ENCODE measurements at places on chromosomes 5 and 9.

GRCh38 chr5:60668686-60669304 is 31.2 kb downstream of the DEPDC1B start:
- DNase-seq: peak; percentile 25

DNA sequence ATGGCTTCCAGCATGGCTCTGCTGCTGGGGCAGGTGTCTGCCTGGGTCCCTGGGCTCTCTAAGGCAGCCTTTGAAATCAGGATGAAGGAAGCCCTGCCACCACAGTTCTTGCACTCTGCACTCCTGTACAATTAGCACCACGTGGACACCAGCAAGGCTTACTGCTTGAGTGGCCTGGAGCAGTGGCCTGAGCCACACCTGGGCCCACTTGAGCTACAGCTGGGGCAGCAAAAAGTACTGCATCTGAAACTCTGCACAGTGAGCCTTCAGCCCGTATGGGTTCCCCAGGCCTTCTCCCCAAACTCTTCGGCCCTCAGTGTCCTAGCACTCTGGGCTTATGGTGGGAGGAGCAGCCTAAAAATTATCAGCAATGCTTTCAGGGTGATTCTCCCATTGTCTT is 8.0 kb upstream of the INIP start:
- DNase-seq: no peak

DNA sequence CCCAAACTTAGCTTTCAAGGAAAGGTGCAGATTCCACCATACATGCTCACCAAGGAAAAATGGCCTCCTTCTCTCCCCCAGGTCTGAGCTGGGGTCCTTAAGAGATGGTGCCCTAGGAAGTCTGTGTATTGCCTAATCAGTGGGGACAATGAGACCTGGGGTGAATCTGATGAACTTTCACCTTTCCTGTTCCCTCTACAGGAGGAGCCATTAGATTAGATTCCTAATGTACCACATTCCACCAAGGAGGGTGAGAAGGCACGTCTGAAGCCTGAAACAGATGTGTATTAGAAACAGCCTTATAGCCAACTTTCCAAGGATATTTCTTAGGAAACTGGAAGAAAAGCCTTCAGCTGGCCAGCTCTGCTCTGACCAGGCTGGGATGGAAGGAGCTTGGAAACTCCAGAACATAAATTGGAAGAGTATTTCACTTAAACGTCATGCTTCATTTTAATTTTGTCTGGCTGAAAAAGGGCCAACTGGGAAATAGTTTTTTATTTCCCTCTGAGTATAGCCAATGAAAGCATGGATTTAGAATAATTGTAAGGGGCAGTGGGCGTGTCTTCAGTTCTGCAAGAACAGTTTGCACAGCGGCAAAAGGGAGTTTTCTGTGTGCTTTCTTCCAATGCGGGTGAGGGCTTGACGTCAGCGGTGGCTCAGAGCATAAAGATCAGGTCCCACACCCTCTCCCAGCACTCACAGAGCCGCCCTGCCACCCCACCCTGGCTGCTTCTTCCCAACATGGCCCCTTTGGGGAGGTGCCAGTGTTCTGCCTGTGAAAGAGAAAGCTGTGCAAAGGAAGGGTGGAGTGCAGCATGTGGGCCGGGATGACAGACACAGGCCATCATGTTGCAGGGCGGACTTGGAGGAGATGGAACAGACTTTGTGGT is 210.9 kb downstream of the ESM1 start:
- no peak for DNase-seq

GRCh38 chr9:130946766-130947617 is 7.9 kb upstream of the FIBCD1 start:
- DNase-seq: no peak

DNA sequence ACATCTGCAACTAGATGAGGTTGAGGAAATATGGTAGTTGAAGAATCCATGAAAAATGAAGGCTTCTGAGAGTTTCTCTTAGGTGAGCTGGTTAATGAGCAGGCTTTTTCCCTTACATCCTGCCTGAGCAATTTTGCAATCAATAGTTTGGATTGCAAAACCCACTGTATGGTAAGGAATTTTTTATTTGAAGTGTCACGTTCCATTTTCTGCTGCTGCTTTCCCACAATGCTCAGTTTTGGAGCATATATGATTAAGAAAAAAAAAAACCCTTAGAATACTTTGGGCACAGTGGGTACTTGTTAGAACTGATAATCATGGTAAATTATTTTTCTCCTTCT is 144.2 kb downstream of the PCSK1 start:
- DNase-seq: no peak

DNA sequence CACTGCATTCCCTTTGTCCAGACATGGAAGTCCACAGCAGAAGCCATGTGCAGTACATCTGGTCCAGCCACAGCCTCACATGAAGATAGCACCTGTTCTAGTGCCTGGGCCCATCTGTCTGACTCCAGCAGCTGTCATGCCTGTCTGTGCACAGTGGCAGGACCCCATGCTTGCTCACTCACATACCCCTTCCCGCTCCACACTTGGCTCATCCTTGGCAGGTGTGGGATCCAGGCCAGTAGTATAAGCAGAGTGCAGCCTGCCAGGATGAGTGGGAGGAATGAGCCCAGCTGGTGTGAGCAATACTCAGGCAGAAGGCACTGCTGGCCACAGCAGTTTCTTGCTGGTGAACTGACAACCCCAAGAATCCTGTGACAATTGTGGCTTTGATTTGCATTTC is 168.0 kb downstream of the PRDM9 start:
- no peak for DNase-seq

Data from NCI-H1694 treated with DMSO at 0.1 percent for 48 hours (cell line).